ENCODE measurements at places on chromosomes 6 and 20. TPM values are rescaled to one million over a fixed set of nuclear protein-coding genes. Genes with fewer than 3 reads are reported as not detected.

The CEP43 gene
- 28.4 TPM for total RNA-seq

The ZNF337 gene
- 5.8 TPM for total RNA-seq

The GLP1R gene
- not detected for total RNA-seq

The CRIP3 gene
- total RNA-seq = not detected
